Common myeloid progenitor, CD34-positive (primary cell): ENCODE measurements at places on chromosomes 3 and 15.
A peak's percentile ranks its signal among the peaks of the same experiment; 100 is the strongest.

GRCh38 chr15:57364282-57365007 is 11.9 kb upstream of the CGNL1 start:
- peak; percentile 87 for DNase-seq

DNA sequence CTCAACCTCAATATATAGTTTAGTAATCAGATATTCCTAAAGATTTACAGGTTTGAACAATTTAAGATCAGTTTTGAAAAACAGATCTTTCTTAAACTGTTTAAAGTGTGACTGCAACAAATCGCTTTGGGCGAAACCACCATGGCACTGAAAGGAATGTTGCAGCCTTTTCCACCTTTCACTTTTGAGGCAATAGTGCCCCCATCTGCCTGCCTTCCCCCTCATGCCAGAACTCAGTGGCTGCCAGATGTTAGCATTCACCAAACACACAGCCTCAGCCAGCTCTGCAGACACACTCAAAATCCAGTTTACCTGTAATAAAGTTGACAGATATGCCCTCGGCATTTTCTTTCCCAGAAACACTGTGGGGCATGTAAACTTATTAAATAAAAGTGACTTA is 3.3 kb downstream of the LYSMD4 start:
- peak; percentile 42 for DNase-seq

GRCh38 chr3:194019398-194020165 is 116.4 kb upstream of the HES1 start:
- no peak for DNase-seq

DNA sequence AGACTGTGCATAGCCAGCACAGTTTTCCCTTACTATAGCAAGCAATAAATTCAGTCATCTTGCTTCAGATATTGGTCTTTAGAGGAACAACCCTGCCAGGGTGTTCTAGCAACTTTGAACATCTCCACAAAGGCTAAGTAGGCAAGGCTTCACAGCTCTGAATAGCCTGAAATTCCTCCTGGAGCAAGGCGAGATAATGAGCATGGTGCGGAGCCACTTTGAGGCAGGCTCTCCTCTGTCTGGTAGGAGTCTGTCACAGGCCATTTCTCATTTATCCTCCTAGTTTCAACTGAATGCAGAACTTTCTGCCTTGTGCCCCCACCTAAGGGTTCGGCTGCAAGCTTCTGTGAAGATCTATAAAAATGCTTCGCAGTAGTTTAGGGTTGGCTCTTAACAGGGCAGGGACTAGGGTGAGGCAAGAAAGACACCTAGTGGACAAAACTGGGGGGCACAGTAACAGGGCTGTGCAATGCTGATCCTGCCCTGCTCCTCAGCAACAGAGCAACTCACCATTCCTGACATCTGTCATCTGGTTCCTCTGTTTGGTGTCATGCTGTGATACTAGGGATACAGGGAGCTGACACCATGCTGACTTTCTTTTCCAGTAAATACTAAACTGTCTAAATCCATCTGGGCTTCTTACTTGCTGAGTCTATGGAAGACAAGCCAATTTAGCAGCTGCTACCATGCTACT is 16.6 kb upstream of the EHHADH start:
- DNase-seq: peak; percentile 48

GRCh38 chr3:139468399-139468798 is 7.9 kb downstream of the RBP2 start:
- DNase-seq: no peak

DNA sequence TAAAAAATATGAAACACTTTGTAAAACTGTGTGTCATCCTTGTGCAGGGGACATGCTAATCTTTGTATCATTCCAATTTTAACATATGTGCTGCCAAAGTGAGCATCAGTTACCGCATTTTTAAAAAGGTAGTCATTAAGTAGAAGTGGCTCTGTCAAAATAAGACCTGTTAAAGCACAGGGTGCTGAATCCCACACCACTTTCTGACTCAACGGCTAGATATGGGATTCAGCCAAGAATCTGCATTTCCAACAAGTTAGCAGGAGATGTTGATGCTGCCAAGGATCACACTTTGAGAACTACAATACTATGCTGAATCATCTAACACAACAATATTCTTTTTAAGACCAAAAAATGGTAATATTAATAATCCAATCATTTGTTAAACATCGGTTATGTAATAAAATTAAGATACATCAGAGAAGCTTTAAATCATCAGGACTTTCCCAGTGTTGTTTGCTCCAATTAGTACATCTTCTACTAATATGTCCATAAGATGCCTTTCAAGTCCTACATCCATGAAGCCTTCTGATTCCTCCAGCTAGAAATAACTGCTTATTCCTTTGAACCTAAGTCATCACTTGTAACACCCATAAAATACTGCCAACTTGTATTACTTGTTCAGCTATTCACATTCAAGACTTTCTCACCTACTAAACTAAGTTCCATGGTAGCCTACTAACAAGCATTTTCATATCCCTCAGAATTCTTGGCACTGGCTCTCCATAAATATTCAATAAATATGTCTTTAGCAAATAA is 71.1 kb downstream of the TBL1XR1 start:
- no peak for DNase-seq
